Left ventricle myocardium superior (tissue), 1 donor: ENCODE measurements at places on chromosomes 1 and 21.

DNA sequence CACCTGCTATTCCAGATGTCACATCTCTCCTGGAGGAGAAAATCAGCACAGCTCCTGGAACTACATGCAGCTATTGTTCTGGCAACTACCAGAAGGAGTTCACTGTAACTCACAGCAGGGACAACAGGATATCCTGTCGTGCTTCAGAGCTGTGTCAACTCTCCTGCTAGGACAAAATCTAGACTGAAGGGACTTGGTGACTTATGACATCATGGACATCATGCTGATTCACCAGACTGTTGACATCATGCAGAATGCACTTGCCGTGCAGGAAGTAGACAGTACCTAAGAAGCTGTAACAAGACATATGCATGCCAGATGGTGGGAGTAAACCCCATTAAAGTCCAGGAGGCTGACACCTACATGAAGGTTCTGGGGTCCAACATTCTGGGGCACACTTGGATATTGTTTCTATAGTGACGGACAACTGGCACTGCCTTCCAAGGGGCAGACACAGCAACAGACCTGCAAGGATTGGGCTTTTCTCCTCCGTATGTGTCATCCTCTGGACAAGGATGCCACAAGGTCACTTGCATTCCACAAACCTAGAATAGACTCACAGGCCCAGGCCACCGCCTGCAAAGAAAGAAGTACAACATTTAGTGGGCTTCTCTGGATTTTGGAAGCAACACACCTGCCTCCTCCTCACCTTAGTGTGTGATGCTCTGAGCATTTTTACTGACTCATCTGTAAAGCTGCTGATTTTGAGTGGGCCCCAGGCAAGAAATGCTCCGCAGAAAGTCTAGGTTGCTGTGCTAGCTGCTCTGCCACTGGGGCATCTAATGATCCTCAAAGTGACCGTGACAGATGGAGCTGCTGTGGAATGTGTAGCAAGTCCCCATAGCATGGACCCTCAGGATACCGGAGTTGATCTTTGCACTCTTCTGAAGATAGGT, 249.2 kb downstream of the MATN1 start:
- no peak for DNase-seq

DNA sequence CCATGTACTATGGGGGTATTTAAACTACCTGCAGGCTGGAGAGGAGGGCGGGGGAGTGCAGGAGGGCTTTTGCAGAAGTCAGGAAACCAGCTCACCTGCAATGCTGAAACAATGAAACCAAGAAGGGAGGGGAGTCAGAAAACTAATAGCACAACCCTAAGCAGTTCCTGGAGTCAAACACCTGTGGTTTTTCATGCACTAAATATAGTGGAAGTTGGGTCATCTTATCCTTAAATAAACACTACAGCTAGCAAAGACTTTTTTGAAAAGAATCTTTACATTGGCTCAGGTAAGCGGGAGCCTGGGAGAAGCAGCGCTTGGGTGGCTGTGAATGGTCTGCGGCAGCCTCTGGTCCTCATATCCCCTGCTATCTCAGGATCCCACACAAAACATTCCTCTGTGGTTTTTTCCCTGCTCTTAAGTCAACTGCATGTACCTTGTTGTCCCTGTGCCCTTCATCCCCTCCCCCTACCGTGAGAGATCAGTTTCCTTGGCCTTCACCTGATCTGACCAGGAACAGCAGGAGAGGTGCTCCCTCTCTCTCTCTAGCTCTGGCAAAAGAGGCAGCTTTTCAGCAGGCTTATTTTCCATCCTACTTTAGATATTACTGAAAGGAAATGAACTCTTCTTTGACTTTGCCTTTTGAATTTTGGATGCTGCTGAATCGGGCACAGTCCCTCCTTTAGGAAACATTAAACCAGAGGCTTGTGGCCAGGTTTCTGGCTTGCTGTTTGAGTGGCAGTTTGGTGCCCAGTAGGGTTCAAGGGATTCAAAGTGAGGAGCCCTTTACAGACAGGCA, 26.6 kb downstream of the TENT5C start:
- no peak for DNase-seq

DNA sequence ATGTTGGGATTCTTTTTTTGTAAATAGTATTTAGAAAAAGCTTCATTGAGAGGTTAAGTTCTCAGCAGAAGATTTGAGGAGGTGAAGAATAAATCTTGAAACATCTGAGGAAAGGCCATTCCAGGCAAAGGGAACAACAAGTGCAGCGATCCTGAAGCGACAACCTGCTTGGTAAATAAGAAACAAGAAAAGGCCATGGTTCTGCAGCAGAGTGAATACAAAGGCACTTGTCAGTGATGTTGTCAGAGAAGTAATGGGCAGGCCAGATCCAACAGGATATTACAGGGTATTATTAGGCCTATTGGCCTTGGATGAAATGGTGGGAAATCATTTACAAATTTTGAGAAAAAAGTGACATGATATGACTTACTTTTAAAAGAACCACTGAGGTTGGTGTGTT, 960.0 kb downstream of the PLA2G4A start:
- no peak for DNase-seq

DNA sequence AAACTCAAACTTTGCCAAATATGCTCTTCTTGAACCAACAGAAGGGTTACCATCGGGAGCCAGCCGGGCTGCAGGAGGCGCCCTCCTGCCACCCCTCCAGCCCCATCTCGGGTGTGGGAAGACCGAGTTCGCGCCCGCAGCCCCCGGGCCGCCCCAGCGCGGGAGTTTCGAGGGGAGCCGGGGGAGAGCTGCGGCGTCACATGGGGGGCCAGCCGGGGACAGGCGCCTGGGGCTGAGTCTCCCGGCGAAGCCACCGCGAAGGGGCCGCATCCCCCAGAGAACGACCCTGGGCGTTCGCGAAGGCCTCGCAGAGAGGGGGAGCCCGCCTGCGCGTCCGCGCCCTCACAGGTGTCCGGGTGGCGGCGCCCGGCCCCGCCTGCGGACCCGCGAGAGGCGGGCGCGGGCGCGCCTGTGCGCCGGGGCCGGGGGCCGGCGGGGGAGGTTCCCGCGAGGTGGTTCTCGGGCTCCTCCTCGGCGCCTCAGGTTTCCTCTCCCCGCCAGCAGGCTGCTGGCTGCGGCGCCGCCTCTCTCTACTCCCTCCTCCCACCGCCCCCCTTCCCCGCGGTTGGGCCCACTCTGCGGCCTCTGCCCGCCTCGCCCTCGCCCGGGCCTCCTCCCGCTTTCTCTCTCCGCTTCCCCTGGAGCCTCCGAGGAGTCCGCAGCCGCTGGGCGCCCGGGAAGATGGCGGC, at the start of gene RAVER2:
Gene RAVER2, plus strand, starts transcription at position 584 of the 689 bp plus-strand sequence. Its CDS starts 98 bp downstream, at position 682.
- peak; percentile 87 for DNase-seq

DNA sequence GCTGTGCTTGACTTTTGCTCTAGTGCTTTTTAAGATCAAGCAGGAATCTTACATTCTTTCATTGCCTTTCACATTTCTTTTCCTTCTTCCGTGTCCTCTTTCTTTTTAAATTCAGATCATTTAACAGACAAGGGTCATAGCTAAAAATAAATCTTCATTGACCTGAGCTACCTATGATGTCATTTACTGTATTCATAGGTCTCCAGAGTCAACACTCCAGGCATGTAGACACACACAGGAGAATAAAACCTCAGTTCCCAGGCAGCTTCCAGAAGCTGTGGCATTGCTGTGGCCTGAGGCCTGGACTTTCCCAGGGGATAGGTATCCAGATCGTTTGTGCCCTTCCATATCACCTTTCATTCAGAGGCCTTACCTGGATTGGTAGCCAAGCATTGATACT, 38.5 kb upstream of the ENAH start:
- no peak for DNase-seq

DNA sequence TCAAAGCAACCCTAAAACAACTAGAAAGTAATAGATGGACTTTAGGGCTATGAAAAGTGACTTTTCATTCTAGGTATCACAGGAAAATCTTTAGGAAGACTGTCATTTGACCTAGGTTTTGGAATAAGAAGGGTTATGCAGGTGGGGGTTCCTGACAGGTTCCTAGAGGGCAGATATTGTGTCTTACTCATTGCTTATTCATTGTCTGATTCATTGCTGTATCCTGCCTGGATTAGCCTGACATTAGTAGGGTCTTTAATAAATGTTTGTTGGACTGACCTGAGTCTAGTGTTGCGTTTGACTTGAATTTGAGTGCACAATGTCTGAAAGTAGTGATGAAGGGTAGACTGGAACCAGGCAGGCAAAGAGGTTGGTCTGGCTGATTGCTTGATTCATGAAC, 6.0 kb downstream of the FNBP1L start:
- no peak for DNase-seq

DNA sequence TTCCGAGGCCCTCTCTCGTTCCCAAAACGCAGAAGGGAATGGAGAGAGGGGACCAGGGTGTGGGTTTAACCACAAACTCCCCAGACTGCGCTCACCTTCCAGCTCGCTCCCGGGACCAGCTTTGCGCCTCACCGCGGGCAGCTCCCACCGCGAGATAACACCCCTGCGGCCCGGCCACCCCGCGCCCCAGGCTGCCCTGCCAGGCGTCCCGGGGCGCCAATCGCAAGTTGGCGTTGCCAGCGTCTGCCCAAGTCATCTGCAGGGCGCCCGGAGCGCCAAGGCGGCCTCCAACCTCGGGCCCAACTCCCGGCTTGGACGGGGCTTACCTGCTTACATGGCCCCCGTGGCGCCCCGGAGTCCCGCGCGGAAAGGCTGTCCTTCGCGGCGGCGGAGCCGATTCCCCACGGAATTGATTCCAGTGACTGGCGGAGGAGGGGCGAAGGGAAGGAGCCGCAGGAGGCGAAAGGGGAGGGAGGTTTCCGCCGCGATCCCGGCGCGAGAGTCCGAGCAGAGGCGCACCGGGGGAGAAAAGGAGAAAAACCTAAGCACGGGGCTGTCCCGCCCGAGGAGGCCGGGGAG, 456 bp downstream of the PTPN14 start:
- DNase-seq: peak; percentile 75

- DNase-seq: no peak
Measured at GRCh38 chr1:12410351-12410750, 180.5 kb downstream of the VPS13D start.

GRCh38 chr1:53508991-53509666, 49.9 kb downstream of the DMRTB1 start:
- DNase-seq: no peak

DNA sequence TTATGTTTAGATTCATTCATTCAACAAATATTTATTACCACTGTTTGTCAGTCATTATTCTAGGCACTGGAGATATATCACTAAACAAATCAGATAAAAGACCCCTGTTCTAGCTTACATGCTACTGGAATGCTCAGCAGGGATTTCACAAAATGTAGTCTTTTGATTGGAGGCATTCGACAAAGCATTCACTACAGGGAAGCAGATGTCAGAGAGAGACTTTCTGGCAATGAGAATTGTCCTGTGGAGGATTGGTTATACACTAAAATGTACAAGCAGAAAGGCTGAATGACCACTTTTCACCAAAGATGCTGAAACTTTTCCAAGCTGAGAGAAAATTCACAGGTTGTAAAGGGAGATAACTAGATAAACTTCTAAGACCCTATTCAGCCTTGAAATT, 57.7 kb downstream of the SCMH1 start:
- no peak for DNase-seq

- DNase-seq: peak; percentile 43
Measured at GRCh38 chr1:46425726-46426125, 31.6 kb downstream of the FAAH start.

- peak; percentile 55 for DNase-seq
Measured at GRCh38 chr1:155871390-155871789, 12.0 kb downstream of the SYT11 start.

DNA sequence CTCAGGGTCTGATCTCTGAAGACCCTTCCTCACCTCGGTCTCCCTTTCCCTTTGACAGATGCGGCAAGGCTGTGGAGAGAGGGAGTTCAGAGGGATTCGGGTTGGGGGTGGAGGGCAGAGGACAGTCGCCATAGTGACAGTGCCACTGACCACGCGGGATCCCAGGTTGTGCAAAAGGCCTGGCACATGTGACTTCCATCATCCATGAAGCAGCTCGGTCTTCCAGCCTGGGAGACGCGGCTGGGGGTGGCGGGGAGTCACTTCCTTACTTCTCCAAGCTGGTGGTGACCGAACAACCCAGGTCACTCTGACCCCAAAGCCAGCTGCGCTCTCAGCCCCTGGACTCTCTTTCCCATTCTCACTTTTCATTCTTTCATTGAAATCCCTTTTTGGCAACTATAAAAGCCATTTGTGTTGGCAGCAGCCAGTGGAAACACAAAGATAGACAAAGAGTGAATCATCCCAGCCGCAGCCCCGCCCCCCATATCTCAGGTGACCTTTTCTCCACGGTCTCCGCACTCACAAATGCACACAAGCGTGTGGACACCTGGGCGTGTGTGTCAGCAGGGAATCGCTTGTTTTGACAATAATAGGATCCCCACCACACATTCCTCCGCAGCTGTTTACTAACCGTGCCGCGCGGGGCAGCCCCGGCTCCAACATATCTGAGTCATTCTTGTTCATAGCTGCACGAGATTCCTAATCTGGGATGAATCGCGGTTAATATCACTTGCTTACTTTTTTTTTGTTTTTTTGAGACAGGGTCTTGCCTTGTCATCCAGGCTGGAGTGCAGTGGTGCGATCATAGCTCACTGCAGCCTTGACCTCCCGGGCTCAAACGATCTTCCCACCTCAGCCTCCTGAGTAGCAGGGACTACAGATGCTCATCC, 68.3 kb downstream of the DHRS3 start:
- DNase-seq: peak; percentile 74

DNA sequence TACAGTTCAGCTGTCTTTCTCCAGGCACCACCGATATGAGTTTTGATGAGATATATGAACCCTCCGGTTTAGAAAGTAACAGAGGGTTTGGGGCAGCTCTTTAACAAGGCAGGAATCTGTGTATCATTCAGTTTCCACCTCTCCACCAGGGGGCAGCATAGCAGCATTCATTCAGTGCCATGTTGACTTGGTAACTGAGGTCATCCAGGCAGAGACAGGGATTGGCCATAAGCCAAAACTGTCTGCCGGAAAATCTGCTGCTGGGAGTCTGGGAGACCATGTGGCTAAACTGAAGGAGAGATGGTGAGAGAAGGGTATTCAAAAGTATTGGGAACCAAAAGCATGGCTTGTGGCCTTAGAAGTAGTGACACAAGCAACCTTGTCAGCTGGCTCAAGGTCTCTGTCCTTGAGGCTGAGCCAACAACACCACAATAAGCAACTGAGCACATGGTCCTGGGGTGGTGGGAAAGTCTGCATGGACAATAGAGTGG, 98.5 kb downstream of the LMX1A start:
- peak; percentile 48 for DNase-seq

DNA sequence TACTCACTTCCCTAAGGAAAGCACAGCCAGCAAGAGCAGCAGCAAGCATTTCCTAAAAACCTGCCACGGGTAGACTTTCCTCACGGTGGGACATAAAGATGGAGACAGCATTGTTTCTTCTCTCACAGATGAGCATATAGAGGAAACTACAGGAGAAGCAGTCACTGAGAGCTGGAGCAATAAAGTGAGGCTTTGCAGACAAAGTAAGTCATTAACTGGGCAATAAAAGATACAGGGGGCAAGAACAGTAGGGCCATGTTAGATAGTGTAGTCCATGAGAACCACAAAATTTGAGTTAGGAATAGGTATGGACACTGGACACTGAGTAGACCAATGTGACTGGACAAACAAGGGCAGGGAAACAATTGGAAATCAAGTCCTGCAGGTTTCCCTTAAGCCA, 240.1 kb upstream of the NFIA start:
- no peak for DNase-seq

DNA sequence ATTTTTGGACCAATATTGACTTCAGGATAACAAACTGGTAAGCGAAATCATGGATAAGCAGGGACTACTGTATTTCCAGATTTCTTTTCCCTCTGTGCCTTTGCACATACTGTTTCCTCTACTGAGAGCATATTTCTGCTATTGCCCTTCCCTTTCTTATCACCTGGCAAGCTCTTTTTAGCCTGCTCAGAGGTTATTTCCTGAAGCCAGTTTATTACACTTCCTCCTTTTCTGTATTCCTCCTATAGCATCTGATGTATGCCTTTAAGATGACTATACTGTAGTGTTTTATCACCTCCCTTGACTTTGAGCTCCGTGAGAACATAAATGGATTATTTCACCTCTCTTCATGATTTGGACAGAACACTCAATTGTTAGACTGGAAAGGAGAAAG, 49.0 kb downstream of the MAGI3 start:
- DNase-seq: no peak
